ENCODE measurements at places on chromosomes 1 and 21.

DNA sequence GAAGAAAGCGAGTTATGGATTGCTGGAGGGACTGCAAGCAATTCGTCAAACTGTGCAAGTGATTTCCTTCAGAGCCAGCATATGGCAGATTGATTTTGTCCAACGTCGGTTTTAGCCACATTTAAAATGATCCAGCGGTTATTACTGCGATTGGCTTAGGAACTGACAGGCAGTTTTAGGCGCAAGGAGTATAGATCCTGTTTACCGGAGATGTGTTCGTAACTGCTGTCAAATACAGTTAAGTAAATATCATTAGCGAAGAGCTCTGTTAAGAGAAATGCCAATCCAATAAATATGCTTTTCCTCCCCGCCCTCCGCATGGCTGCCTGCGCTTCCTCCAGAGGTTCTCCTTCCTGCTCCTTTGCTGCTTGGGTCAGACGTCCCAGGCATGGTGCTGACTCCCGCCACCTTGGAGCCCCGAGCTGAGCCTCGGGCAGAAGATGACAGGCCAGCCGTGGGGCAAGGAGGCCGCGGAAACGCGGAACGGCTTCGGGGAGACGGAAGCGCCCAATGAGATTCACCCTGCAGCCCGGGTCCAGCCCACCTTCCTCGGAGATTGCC lies 9.4 kb upstream of the BARHL2 start:
- DNase-seq: no peak

DNA sequence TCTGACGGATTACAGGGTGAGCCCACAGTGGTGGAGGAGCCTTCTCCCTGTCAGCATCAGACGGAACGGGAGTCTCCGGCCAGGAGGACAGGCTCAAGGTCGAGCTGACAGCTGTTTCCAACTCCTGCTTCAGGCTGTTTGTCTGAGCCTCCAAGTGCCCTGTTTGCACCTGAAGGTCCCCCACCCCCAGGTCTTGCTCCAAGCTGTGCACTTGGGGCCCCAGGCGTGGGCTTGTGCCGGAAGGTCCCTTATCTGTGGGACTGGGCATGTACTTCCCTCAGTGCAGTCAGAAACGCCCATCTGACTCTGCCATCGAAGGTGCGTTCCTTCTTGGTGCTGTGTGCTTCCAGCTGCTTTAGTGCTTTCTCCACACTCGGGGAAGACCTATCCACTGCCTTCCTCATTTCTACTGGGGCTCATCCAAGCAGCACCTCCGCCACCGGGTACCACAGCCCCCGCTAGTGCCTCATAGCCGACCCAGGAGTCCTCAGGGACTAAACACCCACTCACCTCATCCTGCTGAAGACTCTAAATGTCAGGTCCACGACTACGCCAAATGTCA lies 29.5 kb upstream of the CR2 start:
- DNase-seq: no peak

GRCh38 chr21:36926989-36927718 lies 39.3 kb downstream of the HLCS start:
- DNase-seq: no peak

DNA sequence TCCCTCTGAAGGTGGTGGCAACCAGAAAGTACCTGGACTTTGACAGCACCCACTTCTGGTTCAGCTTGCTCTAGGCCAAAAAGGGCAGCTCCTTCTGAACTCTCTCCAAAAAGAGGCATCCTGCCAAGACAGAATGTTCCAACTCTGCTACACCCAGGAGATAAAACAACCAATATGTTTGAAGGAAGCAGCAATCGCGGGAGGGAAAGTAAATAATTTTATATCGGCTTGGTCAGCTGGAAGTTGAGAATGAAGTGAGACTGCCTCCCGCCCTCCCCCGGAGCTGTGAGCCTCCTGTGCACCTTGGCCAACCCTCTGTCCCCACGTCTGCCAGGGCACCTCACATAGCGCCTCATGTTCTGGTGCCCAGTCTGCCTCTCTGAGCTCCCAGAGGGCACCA lies 130.3 kb upstream of the ATP1A1 start:
- no peak for DNase-seq

- no peak for DNase-seq
Measured at GRCh38 chr1:78060857-78061563, 15.2 kb downstream of the GIPC2 start.

GRCh38 chr1:3907031-3907534 lies 7.0 kb upstream of the C1orf174 start:
- DNase-seq: no peak

DNA sequence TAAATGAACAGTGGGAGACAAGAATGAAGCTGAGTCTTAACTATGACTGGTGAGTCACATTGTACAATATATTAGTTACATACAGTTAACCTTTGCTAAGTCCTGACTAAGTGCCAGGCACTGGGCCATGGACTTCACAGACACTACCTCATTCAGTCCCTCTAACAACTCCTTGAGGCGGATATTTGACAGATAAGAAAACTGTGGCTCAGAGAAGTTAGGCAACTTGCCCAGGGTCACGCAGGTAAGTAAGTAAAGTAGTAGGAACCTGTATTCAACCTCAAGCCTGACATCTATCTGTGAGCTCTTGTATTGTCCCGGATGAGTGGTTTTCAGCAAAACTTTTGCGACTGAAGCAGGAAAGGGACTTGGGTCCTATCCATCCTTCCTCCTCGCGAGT lies 62.1 kb downstream of the GNG12 start:
- no peak for DNase-seq

- no peak for DNase-seq
Measured at GRCh38 chr1:50853325-50853724, 106.7 kb downstream of the FAF1 start.

- no peak for DNase-seq
Measured at GRCh38 chr1:236253119-236253518, 28.6 kb downstream of the ERO1B start.

GRCh38 chr1:100924212-100924611 lies 28.3 kb downstream of the SLC30A7 start:
- DNase-seq: no peak

GRCh38 chr1:25469177-25469576 lies 38.5 kb downstream of the MACO1 start:
- DNase-seq: no peak

- no peak for DNase-seq
Measured at GRCh38 chr1:46619656-46620258, 3.1 kb upstream of the MOB3C start.

DNA sequence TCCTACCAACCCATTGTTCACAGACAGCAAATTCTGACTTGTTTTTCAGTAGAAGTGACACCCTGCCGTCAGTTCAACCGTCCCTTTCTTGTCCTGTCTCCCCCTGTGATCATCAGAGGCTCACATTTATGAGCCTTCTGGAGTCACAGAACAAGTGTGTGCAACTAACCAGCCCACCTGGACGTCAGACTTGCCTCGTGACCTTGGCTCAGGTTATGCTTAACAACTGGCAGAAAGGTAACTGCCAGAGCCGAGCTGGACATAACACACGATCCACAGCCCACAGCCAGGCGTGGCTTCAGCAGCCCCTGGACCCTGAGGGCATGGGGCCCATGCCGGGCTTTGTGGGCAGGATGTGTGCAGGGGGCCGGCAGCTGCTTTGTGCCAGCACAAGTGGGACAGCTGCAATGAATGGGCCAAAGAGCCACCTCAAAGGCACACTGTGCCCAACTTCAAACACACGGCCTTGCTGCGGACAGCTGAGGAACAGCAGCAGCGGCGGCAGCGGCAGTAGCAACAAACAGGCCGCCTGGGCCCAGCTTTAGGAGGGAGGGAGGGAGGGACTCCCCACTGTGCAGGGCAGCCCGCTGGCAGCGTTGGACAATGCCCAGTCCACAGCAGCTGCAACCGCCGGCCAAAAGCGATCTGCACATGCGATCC lies 103.9 kb downstream of the ZBTB18 start:
- DNase-seq: peak; percentile 89

GRCh38 chr21:45285266-45285931 lies 2.3 kb downstream of the POFUT2 start:
- DNase-seq: no peak

- DNase-seq: no peak
Measured at GRCh38 chr1:151606384-151606783, 5.5 kb upstream of the SNX27 start.

GRCh38 chr1:196593955-196594354 lies 14.3 kb downstream of the KCNT2 start:
- no peak for DNase-seq

DNA sequence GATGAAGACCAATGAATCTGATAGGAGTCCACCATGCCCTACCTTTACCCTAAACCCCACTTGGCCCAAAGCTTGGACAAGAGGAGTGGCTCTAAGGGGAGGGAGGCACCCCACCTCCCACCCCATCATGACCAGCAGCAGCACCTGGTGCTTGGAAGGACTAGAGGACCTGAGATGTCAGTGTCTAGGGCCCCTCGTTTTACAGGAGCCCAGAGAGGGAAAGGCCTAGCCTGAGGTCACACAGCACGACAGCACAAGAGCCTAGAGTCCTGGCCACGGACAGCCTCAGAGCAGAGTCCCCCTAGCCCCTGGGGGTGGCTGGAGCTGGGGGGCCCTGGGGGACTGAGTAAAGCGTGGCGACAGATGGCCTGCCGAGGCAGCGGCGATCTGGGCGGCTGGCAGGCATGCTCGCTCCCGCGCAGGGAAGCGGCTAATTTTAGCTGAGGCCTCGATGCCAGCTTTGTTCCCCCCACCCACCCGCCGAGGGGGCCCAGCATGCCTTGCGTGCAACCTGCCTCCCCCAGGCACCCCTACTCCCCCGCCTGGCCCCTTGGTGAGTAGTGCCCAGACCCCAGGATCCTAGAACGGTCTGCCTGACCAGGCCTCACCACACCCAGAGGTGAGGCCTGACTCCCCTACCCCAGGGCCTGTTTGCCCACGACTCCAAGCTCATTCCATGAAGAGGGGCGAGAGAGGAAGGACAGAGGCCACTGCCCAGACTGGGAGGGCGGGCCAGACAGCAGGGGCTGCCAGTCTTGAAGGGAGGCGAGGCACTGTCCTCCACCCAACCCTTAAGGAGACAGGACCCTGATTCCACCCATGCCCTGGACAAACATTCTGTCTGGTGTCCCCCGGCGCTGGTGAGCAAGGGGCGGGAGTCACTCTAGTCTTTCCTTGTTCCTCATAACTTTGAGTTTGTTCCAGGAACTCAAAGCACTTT lies 39.0 kb downstream of the AHDC1 start:
- no peak for DNase-seq

DNA sequence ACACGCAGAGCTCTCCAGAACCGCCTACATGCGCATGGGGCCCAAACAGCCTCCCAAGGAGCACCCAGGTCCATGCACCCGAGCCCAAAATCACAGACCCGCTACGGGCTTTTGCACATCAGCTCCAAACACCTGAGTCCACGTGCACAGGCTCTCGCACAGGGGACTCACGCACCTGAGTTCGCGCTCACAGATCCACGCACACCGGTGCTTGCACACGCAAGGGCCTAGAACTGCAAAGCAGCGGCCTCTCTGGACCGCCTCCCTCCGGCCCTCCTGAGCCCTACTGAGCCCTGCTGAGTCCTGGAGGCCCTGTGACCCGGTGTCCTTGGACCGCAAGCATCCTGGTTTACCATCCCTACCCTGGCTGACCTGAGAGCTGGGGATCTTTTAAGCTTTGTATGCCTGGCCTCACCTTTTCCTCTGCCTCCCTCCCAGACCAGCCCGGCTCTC lies 8.3 kb downstream of the OLIG2 start:
- DNase-seq: no peak

GRCh38 chr1:35860696-35861095 lies 22.3 kb upstream of the AGO1 start:
- DNase-seq: no peak

- no peak for DNase-seq
Measured at GRCh38 chr1:78078358-78078757, 32.6 kb downstream of the GIPC2 start.

GRCh38 chr1:200740571-200741208 lies 2.0 kb downstream of the CAMSAP2 start:
- no peak for DNase-seq
